ENCODE measurements at places on chromosomes 5 and 9.

- DNase-seq, result peak; percentile 97
These were observed 17.1 kb upstream of the IL6ST start for GRCh38 chr5:56011835-56012234.

- DNase-seq, result no peak
These were observed 21.2 kb downstream of the TRIM14 start for GRCh38 chr9:98097836-98098235.

DNA sequence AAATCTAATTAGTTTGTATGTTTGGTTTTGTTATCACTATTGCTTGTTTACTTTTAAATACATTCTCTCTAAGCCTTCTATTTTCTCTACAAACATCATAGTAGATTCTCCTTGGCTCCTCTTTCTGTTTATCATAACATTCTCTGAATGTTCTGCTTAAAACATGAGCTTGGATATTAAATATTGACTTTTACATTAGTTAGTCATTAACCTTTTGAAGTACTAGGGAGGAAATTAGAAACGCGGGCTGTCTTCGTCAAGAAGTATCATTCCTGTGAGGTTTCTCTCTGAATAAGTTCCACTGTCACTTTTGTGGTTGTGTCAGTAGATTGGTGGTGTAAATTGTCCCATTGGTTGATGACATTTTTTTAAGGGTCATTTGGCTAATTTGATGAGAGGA, 821.5 kb downstream of the EFNA5 start:
- no peak for DNase-seq

- no peak for DNase-seq
These were observed 103.4 kb downstream of the MED10 start for GRCh38 chr5:6274846-6275543.

DNA sequence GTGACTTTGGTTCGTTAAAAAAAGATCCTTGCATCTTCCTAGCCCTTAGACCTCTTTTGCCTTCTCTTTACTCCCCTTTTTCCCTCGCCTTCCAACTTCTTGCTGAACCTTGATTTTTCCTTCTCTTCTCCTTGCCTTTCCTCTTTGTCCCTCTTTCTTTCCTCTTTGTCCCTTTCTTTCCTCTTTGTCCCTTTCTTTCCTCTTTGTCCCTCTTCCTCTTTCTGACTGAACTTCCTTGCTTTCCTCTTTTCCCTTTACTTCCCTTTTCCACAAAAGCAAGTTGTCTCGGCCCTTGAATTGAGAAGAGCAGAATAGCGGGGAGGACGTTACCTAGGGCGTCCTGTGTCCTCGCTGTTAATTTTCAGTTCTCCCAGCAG, 1.4 kb upstream of the MLLT3 start:
- DNase-seq, result no peak

DNA sequence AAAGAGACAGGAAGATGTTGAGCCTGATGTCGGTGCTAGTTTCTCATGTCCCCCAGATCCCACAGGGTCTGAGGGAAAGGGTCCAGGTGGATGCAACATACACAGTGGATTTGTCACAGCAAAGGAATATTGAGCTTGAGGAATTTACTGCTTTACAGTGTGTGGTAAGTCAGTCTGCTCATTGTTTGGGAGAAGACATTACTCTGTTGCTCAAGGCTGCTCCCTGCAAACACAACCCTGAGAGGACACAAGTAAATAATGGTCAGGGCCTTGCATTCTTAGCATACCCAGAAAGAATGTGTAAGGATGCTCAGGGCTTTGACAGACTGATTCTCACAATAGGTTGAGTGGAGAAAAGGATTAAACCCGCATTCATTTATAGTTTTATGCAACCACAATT, 7.3 kb upstream of the MAN2A1 start:
- DNase-seq, result no peak

DNA sequence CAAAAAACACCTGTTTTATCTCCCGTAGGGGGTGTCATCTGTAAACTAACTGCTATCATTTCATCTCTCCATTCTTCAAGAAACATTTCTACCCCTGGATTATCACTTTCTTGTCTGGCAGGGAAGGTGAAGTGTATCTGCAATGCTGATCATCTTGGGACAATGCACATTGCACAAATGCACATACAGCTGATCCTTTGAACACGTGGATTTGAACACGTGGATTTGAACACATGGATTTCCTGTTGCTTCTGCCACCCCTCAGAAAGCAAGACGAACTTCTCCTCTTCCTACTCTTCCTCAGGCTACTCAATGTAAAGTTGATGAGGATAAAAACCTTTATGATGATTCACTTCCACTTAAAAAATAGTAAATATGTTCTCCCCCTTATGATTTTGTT, 147.4 kb upstream of the PRLR start:
- no peak for DNase-seq

DNA sequence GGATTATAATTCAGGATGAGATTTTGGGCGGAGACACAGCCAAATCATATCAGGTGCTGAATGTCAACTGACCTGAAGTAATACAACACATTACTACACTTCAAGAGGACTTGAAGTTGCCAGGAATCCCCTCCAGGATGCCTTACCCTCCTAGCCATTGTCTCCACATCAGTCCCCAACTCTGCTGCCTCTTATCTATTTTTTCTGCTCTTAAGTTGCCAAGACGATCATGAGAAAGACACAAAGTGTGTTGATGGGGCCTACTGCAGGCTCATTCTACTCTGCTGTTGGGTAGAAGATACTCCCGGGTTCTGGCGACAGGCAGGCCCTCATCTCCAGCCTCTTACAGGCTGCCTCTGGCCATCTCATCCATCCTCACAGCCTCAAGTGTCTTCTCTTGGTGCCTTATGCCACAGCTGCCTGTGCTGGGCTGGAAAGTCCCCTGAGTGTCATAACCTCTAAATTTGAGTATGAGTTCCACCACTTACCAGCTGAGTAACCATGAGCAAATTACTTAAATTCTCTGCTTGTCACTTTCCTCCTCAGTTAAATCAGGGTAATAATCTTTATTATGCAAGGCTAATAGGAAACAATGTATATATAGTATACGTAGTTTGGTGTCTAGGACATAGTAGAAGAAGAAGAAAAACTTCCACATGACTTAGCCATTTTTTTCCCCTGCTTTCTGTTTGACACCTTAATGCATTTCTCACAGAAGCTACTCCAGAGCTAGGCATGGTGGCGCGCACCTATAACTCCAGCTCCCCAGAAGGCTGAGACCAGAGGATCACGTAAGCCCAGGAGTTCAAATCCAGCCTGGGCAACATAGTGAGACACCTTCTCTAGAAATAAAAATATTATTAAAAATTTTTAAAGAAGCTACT, 73.0 kb upstream of the SNX2 start:
- DNase-seq, result no peak

GRCh38 chr9:17280350-17281012, 145.6 kb downstream of the CNTLN start:
- no peak for DNase-seq

- DNase-seq, result no peak
These were observed 4.9 kb upstream of the SCGB3A1 start for GRCh38 chr5:180596115-180596667.

GRCh38 chr9:98185611-98186171, 6.7 kb downstream of the CORO2A start:
- no peak for DNase-seq

- peak; percentile 77 for DNase-seq
These were observed at the start of gene SETX for GRCh38 chr9:132354637-132355355. Gene SETX (minus strand): TSS chr9:132354986. CDS start chr9:132349428, 5,558 bp downstream.
